Astrocyte (in vitro differentiated cells and primary cell): ENCODE measurements at places on chromosomes 3 and 15. TPM values are rescaled to one million over a fixed set of nuclear protein-coding genes. Genes with fewer than 3 reads are reported as not detected.

Gene NCKIPSD
- total RNA-seq = 18.3 and 21.6 TPM in 2 replicates

Gene SLC28A1
- total RNA-seq = not detected in 2 replicates

Gene ANKUB1
- not detected in 2 replicates for total RNA-seq

Gene KLHL6
- 0.11 and 0.14 TPM in 2 replicates for total RNA-seq

Gene CYP8B1
- not detected in 2 replicates for total RNA-seq

DNA sequence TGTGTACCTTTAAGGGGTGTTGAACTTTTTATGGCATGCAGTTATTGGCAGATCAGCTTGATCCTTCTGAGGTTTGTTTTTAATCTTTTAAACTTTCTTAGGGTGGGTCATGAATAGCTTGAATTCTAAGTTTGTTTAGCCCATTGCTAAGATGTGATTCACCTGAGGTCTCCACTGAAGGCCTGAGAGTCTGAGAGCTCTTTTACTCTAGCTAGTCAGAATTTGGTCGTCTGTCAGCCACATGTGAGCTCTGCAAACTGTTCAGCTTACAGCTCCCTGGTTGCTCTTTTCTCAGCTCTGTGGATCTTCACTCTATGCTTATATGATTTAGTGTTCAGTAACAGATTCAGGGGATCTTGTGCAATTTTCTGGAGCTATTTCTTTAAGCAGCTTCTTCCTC, 161.3 kb downstream of the ABHD5 start:
- DNase-seq = peak; percentile 50

DNA sequence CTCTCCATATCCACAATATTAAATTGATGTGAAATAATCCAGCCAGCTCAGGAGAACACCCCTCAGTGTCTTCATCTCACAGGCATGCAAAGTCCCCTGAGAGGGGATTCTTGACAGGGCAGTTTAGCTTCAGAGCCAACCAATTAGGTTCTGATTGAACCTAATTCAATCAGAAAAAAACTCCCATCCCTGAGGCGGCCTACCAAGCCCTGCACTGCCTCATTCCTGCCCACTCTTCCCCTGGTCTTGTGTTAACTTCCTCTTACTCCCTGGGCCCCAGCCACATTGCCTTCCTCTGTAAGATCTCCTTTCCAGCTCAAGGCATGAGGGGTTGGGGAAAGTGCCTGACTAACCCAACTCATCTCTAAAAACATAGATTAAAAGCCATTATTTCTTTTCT, 46.1 kb downstream of the FRMD4B start:
- DNase-seq = no peak

DNA sequence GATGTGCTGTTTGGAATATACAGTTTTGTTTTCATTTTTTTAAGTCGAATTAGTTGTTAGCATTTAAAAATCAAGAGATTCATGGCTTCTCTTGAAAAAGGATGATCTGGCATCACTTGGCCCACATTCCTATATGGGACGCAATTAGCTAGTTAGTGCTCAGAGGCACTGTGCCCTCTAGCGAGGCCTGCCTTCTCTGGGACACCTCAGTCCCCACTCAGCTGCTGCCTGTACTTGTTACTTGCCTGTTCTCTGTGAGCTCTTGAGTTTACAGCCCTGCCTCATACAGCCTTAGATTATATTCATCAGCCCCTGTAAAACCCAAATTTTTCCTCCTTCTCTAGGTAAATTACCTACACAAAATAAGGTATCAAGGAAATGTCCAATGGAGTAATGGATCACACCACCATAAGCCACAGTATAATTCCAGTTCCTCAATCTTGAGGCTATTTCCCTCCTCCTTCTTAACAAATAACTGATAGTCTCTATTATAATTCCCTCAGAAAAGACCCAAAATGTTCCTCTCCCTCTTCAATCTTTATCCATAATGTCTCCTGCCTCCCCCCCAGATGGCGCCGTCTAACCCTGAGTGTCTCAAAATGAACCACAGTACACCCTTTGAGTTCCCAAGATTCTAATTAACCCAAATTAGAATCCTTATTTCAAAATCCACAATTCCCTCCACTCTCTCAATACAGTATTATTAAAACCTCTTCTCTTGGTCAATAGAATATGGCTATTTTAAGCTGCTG, 2.7 kb downstream of the ZMAT3 start:
- no peak for DNase-seq

- DNase-seq = peak; percentile 21
Observed at GRCh38 chr3:166013073-166013679, 176.0 kb upstream of the BCHE start.

DNA sequence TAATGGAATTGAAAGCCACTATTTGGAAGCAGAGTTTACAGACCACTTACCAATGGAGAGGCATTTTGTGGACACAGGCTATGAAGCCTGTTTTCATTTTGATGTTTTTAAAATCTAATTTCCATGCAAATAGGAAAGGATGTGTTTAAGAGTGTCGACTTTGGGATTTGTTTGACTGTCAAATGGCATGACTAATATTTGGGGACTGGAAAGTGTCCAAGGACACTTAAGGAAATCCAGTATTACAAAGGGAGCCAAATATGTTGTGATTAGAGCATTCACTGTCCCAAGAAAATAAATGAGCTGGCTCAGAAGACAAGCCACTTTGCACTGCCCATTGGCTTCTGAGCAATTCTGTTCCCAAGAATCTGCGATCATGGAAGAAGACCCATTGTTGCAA, 34.0 kb upstream of the SLC6A11 start:
- DNase-seq = no peak

DNA sequence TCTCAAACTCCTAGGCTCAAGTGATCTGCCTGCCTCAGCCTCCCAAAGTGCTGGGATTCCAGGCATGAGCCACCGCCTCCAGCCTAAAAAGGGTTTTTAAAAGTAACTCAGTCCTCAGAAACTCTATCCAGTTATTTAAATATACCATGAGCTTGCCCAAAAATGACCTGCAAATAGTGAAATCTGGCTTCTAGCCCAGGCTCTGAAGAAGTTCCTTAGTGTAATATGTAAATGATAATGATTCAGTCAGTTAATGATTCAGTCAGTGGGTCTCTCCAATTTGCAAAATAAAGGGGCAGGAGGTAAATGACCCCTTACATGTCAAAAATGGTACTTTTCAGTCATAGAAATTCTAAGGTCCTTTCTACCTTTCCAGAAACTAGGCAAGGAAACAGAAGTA, 28.8 kb downstream of the LRRC2 start:
- DNase-seq = peak; percentile 27

DNA sequence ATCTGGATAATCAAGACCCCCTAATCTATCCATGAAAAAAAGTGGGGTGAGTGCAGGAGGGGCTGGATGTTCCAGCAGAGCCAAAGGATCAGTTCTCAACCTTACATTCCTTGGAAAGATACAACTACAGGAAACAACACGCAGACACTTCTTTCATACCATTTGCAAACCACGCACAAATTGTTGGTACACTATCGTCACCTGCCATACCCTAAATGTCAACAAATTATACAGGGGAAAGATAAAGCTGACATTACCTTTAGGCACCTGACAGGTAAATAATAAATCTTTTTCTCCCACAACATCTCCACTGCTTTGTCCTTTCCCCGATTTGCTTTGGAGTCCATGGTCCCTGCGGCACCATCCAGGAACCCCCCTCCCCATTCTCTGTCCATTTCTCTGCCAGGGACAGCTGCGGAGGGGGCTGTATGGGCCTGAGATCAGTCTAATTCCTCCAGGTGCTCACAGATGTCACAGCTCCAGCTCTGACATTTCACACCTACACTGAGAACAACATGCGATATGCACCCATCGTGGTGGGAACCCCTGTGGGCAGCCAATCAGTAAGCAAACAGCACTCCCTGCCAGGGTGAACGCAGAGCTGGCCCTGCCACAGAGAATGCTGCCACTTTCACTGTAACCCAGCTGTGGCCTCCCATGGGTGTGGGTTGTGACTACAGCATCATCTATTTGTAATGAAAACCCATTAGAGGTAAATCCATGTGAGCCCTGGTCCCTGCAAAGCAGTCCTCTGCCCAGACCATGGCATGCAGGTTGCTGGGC, 37.7 kb upstream of the BCL2L10 start:
- no peak for DNase-seq

- no peak for DNase-seq
Observed at GRCh38 chr3:170089862-170090600, 52.2 kb downstream of the GPR160 start.

DNA sequence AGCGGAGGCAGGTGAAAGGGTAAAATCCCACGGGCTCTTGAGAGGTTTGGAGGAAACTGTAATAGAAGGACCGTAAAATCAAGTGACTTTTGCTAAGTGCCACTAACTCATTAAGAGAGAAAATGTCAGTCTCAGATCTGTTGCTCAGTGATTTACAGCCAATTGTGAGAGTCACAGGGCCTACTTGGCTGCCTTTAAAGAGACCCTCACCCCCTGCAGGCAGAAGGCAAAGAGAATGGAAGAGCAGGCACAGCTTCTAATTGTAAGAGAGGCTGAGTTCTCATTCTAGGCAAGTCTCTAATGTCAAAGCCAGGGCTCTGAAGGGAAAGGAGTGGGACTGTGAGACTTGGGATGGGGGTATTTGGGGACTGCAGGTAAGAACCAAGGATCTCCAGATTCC, 9.3 kb upstream of the SYNM start:
- no peak for DNase-seq

DNA sequence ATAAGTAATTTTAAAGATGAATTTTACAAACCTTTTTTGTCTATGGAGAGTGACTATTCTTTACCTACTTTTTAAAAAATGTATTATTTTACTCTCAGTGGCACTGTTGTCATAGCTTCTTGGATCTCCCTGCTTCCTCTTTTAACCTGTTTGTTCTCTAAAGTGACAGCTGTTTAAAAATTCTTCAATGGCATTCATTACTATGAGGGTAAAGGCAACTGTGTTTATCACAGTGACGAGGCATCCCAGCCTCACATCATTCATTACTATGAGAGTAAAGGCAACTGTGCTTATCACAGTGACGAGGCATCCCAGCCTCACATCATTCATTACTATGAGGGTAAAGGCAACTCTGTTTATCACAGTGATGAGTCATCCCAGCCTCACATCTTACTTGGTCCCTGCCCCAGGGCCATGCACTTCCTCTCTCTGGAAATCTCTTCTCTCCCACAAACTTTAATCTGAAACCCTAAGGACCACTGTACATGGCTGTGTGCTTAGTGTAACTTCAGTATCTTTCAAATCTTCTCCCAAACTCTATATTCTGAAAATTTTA, 101.7 kb upstream of the ZNF717 start:
- DNase-seq = no peak

DNA sequence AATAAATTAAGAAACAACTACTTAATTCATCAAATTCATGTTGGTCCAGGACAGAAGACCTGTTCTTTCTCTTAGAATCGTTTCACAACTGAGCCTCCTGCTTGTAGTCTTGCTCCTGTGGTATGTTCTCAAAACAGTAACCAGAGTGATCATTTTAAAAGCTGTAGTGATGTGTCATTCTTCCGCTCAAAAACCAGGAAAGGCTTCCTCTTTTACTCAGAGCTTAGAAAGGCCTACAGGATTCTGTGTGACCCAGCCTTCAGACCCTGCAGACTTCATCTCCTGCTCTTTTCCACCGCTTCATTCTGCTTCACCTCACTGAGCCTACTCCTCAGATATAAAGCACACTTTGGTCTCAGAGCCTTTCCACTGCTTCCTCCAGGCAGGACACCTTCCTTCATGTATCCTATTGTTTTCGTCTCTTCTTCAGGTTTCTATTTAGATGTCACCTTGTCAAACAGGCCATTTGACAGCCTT, 22.7 kb downstream of the ST6GAL1 start:
- peak; percentile 34 for DNase-seq

- no peak for DNase-seq
Observed at GRCh38 chr15:45653702-45654424, 19.0 kb downstream of the SQOR start.

GRCh38 chr15:58182460-58183163, 44.4 kb downstream of the AQP9 start:
- DNase-seq = peak; percentile 7

- no peak for DNase-seq
Observed at GRCh38 chr15:74773731-74774252, 8.1 kb upstream of the CSK start.

- DNase-seq = no peak
Observed at GRCh38 chr3:178086144-178086825, 450.0 kb upstream of the KCNMB2 start.

- DNase-seq = no peak
Observed at GRCh38 chr15:60004009-60004845, at the start of gene FOXB1. TSS of gene FOXB1 (plus strand) at chr15:60004311. CDS start at chr15:60004964, 653 bp downstream.

DNA sequence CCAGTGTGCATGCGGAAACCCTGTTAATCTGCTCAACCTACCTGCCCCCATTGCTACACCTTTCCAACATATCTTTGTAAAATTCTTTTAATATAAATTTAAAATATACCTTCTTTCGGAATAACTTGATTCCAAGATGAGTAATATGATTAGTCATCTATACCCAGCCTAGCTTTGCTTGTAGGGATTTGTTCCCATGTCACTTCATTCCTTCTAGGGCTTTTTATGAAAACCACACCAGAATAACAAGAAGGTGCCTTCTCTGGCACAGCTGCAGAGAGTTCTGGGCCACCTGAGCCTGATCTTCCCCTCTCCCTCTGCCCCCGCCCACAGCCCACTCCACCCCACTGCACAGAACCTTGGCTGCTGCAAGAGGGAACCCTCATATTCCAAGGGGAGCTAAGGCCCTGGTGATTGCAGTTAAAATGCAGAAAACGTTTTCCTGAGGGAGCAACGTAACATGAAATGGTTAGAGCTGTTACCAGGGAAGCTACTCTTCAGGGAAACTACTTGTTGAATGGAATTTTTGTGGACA, 38.6 kb upstream of the HACD2 start:
- no peak for DNase-seq

- no peak for DNase-seq
Observed at GRCh38 chr15:94231723-94232468, 535 bp downstream of the MCTP2 start.

GRCh38 chr15:74954515-74954914, 2.1 kb downstream of the RPP25 start:
- DNase-seq = peak; percentile 77

DNA sequence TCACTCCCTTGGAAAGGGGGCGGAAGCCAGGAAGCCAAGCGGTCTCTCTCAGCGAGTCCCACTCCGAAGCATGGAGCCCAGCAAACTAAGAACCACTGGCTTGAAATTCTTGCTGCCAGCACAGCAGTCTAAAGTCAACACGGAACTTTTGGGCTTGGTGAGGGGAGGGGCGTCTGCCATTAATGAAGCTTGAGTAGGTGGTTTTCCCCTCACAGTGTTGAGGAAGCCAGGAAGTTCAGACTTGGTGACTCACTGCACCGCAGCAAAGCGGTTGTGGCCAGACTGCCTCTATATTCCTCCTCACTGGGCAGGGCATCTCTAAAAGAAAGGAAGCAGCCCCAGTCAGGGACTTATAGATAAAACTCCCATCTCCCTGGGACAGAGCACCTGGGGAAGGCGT, 665.4 kb upstream of the CBLB start:
- peak; percentile 95 for DNase-seq

- no peak for DNase-seq
Observed at GRCh38 chr15:51917493-51917892, 54.1 kb downstream of the LEO1 start.
